ENCODE measurements at places on chromosomes 4 and X.

- DNase-seq: no peak
Observed at GRCh38 chr4:153223427-153223801, 19.2 kb downstream of the TRIM2 start.

DNA sequence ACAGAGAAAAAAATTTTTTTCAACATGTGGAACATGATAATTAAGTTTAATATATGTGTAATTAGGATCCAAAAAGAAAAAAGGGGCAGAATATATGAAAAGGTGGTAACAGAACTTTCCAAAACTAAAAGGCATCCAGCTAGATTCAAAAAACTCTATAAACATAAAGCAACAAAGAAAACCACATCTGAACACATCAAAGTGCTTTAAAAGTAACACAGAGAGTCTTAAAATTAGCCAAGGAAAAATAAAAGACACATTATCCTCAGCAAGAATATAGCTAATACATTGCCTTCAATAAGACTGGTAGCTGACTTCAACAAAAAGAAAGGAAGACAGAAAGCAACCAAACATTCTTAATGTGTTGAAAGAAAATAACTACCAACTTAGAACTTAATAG is 8.2 kb downstream of the CLOCK start:
- DNase-seq: no peak

- no peak for DNase-seq
Observed at GRCh38 chr4:13537011-13537831, 7.1 kb downstream of the NKX3-2 start.

DNA sequence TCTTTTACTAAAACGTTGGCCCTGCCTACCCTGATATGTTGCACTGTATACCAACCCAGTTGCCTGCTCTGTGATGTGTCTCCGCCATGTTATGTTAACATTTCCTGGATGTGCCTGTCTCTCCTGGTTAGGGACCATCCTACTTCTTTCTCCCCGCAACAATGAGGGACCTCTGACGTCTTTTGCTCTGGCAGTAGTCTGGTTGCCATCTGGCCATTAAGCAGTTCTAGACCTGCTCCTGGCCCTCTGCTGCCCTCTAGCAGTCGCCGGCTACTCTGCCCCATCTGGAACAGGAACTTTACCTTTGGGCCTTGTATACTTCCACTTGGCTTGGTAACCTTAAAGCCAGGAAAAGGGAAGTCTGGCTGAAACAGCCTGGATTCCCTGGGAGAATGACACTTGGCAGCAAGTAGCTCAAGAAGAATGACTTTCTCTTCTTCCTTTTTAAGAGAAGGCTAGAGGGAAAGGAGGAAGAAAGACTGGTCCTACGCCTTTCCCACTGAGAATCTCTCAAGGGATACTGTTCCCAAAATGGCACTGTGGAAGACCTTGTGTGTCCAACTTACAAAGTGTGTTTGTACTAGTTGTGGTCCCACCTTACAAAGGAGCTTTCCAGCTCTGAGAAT is 63.5 kb downstream of the GPC3 start:
- DNase-seq: no peak

DNA sequence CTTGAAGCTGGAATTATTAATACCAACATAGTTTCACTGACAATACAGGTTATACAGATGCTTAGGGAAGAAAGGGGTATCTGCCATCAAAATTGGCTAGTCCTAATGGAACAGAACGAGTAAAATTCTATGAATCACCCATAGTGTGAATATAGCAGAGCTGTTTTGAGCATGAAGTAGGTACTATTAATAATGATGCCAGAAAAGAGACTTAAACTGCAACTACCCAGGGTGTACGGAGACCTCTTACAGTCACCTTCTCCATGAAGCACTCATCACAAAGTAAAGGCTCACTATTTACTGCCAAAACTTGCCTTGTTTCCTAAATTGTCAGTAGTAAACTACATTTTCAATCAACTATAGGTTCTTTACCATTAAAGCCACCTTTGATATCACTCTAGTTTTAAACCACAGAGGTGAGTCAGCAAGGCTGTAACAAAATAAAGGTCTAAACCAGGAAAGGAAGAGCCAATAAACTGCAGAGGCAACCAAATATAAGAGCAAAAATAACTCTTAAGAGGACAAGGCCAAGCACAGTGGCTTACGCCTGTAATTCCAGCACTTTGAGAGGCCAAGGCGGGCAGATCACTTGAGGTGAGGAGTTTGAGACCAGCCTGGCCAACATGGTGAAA is 114.4 kb downstream of the FRYL start:
- no peak for DNase-seq

DNA sequence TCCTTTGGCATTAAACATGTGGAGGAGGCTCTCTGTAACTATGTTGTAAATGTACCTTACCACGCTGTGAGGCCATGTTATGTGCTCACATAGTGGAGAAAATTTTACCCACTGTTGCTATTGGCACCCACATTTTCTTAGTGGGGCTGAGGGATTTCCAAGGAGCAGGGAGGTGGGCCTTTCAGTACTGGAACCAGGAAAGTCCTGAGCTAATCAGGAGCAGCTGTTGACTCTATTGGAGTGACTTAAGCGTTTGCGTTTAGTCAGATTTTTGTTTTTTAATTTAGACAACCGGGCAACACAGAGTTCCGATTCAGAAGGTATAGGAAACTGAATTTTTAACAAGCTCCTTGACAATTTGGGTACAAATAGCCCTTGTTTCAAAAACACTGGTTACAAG is 30.7 kb upstream of the WDR17 start:
- DNase-seq: no peak

DNA sequence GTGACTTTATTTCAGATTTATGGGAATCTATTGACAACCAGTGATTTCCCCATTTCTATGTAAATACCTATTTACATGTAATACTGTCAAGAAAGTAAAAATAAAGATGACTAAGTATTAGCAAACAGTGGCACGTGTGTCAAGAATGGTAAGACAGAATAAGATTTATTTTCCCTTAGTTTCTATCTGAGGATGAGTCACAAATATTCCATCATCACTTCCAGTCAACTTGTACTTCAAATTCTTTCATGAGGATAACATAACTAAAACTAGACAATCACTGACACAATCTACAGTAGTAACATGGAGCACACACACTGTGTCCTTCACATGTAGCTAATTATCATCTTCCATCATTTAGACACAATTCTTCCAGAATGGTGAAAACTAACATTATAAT is 625.3 kb upstream of the PCDH7 start:
- no peak for DNase-seq

- DNase-seq: no peak
Observed at GRCh38 chr4:33071535-33071934, 2351.4 kb downstream of the PCDH7 start.

GRCh38 chr4:161990721-161991120 is 173.1 kb downstream of the FSTL5 start:
- no peak for DNase-seq

- DNase-seq: peak; percentile 52
Observed at GRCh38 chr4:1194010-1194900, 21.9 kb upstream of the SPON2 start.

DNA sequence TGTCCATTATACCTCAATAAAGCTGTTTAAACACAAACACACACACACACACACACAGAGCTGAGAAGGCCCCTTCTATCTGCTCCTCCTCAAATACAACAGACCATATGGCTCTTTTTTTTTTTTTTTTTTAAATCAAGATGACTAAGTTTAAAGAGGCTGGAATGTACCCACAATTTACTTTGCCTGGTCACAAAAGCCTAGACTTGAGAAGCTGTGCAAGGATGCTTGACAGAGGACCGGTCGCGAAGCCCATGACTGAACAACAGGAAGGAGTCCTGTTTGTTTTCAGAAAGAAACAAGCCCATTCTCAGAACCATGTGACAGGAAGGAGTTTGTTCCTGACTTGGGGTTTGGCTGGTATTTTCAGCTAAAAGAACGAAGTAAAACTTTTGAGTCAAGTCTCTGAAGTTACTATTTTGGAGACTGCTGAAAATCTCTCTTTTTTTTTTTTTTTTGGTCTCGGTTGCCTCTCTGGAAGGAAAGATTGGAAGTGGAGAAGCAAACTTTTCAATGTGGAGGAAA is 650.9 kb upstream of the TENM3 start:
- no peak for DNase-seq

DNA sequence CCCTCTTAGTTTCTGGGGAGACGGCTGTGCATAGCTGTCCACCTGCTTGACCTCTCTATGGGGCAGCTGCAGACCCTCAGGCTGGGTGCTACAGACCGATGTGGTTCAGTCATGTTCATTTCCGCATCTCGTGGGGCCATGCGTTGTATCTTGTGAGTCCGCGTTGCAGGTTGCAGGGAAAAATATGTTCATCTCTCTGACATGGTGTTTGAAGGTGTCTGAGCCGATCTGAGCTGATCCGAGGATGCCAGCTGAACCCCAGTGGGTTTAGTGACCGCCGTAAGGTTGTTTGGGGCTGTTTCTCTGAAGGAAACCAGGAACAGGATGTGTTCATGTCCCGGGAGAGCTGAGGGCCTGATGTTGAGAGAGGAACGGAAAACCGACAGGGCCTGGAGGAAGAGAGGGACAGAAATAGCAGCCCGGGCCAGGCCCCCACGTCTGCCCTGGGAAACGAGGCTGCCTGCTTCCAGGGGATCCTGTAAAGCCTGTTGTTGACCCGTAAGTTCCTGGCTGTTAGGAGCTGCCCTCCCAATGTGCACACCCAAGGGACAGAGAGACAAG is 9.8 kb upstream of the P2RY8 start:
- DNase-seq: no peak
